Activated CD4-positive, alpha-beta T cell treated with anti-CD3 and anti-CD28 coated beads, Interleukin-2, amount 50 U/mL, for 16 hours (primary cell): ENCODE measurements at places on chromosomes 16 and 17.

GRCh38 chr16:11263737-11264136 lies 5.4 kb downstream of the TNP2 start:
- DNase-seq = peak; percentile 80

- no peak for DNase-seq
Measured at GRCh38 chr17:27797390-27798091, 2.8 kb downstream of the NOS2 start.

DNA sequence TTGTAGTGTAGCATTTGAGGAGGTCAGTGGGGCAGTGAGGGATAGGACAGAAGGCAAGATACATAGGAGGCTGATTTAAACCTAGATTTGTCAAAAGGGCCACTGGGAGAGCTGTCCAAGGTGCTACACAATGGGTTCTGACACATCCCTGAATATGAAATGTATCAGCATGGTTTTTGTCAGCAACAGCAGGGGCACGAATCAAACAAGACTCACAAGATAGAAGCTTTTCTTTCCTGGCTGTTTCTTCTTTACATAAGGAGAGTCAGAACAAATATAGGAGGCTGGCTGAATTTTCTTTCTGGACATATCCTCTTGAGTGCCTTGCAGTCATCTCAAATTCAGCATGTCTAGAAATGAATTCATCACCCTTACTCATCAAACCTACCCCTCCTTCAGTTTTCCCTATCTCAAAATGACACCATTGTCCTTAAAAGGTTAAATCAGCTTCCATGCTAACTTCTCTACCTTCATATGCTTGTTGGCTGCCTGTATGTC lies 130.5 kb downstream of the NPIPB5 start:
- DNase-seq = no peak

DNA sequence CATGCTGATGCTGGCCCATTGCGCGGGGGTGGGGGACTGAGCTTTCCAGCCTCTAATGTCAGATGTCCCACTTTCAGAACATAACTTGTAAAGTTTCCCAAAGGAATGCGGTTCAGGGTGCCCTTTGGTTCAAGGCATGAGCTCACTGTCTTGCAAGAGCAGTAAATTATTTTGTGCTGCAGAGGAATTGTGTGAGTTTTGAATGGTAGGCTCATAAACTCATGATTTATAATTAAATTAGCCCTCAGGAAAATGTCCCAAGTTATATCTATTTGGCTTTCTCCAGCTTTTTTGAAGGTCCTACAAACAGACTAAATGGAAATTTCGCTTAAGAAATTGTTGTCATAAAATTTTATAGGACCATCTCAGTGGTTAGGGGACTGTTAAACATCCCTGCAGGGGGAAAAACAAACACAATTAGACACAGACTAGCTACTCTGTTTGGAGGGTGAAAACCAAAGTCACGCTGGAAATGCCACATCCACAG lies 321.8 kb downstream of the HS3ST3B1 start:
- no peak for DNase-seq
